T1000 (cell line): ENCODE measurements at places on chromosomes 4 and X.

DNA sequence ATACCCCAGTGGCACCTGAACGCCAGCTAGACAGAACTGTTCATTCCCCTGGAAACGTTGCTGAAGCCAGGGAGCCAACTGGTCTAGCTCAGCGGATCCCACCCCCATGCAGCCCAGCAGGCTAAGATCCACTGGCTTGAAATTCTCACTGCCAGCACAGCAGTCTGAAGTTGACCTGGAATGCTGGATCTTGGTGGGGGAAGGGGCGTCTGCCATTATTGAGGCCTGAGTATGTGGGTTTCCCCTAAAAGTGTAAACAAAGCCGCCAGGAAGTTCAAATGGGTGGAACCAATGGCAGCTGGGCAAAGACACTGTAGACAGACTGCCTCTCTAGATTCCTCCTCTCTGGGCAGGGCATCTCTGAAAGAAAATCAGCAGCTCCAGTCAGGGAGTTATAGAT lies 213.0 kb downstream of the NKX6-1 start:
- DNase-seq, result no peak

DNA sequence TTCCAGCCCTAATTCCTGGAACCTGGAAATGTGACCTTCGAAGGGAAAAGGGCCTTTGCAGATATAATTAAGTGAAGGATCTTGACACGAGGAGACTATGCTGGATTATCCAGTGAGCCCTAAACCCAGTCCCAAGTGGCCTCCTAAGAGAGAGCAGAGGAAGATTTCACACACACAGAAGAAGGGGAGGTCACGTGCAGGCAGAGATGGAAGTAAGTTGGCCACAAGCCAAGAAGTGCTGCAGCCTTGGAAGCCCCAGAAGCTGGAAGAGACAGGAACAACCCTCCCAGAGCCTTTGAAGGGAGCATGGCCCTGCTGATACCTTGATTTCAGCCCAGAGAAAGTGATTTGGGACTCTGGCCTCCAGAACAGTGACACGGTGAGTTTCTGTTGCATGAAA lies 51.9 kb downstream of the EVC2 start:
- DNase-seq, result no peak

GRCh38 chrX:10135561-10136399 lies 21.0 kb upstream of the CLCN4 start:
- DNase-seq, result no peak

DNA sequence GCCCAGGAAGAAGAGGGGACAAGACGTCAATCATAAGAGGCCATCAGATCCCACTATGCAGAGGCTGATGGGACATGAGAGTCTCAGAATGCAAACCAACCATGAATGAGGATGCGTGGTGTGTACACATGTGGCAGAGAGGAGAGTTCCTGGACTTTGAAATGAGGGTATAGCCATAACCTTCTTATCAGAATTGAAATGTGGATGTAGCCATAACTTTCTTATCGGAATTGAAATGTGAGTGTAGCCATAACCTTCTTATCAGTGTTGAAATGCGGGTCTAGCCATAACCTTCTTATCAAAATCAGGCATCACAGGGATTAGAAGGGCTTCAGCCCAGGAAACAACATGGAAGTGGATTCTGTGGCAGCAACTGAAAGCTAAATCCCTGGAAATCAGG lies 415.5 kb upstream of the FAT1 start:
- no peak for DNase-seq

GRCh38 chr4:10272511-10272910 lies 155.9 kb upstream of the WDR1 start:
- DNase-seq, result no peak

GRCh38 chr4:107255596-107255995 lies 219.5 kb upstream of the DKK2 start:
- no peak for DNase-seq

GRCh38 chr4:75018811-75019479 lies 86.0 kb downstream of the PARM1 start:
- DNase-seq, result no peak

GRCh38 chr4:13700021-13700857 lies 72.7 kb upstream of the BOD1L1 start:
- DNase-seq, result peak; percentile 68

DNA sequence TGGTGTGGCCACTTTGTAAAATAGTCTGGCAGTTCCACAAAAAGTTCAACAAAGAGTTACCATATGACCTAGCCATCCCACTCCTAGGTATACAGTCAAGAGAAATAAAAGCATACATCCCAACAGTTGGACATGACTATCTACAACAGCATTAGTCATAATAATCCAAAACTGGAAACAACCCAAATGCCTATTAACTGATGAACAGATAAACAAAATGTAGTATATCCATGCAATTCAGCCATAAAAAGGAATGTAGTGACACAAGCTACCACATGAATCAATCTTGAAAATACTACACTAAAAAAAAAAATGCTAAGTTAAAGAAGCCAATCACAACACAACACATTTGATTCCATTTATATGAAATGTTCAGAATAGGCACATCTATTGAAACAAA lies 16.1 kb downstream of the MED14 start:
- no peak for DNase-seq
